Stimulated activated CD8-positive, alpha-beta memory T cell treated with anti-CD3 and anti-CD28 coated beads, Interleukin-4, amount 100 ng/mL, for 4 hours (primary cell): ENCODE measurements at places on chromosomes 4 and X.

GRCh38 chrX:134377537-134377936 is 82.4 kb upstream of the HPRT1 start:
- DNase-seq, result no peak

- no peak for DNase-seq
Measured at GRCh38 chr4:169305651-169306050, 34.9 kb upstream of the SH3RF1 start.

GRCh38 chr4:127394516-127394915 is 238.2 kb upstream of the INTU start:
- no peak for DNase-seq

DNA sequence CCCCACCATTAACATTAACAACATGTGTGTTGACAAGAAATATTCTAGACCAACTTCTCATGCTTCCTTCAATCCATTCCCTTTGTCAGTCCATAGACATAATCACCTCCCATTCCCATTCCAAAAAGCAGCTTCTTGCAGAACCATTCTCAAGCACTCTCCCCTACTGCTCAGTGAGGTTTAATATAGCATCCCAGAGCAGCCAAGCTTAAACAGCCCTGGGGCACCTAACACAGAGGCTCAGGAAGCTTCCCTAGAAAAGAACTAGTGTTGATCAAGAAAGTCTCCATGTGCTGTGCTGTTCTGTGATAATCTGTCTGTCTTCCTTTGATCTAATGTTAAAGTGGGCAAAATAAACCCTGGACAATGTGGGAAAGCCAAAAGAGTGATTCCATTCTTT is 174.2 kb upstream of the NOCT start:
- no peak for DNase-seq
